NCI-H187 (cell line): ENCODE measurements at places on chromosomes 16 and 17.

GRCh38 chr17:6455321-6455705, 11.1 kb downstream of the PIMREG start:
- DNase-seq: no peak

DNA sequence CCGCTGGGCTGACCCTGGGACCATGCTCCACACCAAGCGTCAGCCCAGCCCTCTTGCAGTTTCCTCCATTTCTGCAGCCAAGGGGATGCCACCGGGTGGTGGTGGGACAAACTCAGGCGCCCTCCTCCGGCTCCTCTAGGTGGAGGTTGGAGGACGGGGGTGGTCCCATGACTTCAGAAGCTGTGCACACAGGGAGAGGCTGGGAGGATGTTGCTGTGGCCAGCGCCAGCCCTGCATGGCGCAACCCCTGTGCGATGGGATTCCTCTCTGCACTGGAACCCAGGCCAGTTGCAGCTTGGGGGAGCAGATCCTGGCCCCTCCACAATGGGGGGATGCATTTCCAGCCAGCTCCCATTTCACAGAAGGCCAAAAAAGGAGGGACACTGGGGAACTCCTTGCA, 246.5 kb downstream of the C16orf95 start:
- DNase-seq: no peak

DNA sequence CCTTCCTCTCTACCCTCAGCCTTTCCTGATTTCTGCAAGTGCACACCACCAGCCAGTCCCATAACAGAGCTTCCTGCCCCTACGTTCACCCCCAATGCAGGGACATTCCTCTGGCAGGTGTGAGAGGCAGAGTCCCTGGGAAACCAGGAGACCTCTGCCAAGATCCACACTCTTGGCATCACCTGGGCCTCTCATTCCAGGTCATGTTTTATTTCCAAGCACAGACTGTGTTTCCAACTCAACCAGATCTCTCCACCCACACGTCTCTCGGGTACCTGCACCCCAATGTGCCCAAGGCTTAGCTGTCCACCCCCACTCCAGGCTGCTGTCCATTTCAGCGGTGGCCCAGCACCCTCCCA, 21.0 kb upstream of the PHB1 start:
- DNase-seq: no peak

DNA sequence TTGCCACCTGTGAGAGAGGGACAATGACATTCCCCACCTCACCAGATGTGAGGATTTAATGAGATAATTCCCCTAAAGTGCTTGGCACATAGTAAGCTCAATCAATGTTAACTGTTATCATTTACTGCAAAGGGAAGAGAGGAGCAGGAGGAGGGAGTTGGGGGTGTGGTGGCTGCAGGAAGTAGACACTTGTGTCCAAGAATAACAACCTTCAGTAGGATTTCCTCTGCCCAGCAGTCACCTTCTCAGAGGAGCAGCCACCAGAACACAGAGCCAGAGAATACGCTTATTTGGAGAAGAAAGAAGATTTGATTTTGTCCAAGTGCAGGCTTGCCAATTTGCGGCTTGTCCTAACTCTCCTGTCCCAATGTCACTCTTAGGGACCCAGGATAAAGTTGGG, 10.2 kb downstream of the CBX4 start:
- no peak for DNase-seq

DNA sequence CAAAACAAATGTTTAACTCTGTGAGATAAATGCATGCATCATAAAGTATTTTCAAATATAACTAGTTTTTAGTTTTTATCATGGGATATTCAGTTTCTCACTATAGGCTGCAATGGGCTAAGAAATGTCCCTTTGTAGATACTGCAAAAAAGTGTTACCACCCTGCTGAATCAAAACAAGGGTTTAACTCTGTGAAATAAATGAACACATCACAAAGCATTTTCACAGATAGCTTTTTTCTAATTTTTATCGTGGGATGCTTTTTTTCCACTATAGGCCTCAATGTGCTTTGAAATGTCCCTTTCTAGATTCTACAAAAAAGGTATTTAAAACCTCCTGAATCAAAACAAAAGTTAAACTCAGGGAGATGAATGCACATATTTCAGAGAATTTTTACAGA, 541.1 kb downstream of the KCNJ18 start:
- no peak for DNase-seq

DNA sequence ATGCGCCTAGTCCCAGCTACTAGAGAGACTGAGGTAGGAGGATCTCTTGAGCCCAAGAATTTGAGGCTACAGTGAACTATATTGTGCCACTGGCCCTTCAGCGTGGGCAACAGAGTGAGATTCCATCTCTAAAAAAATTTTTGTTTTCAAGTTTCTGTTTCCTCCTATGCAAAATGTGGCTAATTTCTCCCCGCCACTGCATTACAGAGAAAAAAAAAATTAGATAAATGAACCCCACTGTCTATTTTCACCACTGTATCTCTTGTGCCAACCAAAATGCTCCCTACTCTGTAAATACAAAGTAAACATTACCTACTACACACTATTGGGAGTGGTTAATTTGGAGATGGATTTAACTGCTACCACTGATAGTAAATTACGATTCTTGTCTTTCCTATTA, 2.0 kb downstream of the MARF1 start:
- no peak for DNase-seq

GRCh38 chr17:29870836-29871465, 59.1 kb downstream of the SSH2 start:
- DNase-seq: no peak

DNA sequence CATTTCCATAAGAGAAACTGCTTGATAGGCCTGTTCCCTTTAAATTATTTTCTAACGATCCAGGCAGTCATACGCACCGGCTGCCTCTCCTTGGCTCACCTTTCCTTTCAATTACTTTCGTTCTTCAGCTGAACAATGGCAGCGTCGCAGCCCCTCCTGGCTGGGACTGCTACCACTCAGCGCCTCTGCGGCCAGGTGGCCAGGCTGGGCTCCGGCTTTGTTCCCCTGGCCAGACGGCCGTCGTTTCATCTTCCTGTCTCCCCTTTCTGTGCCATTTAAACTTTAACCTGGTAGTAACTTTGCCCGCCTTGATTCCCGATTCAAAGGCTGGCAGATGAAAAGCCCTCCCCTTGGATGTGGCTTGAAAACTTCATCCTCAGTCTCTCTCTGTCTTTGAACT, 79.0 kb downstream of the C16orf78 start:
- DNase-seq: no peak

DNA sequence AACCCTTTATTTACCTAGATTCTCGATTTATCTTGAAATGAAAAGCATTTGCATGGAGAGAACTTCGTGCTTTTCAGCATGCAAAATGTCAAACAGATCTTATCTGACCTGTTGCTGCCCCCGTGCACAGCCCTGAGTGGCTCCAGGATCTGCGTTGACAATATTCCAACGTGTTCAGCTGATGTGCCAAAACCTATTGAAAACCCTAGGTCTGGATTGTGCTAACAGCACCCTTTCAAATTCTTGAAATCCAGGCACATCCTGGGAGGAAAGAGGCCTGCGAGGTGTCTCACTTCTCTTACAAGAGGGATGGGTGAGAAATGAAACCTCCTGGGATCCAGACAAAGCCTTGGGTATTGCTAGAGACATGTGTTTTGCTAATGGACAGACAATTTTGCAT, 231.8 kb downstream of the MAP2K4 start:
- DNase-seq: no peak

DNA sequence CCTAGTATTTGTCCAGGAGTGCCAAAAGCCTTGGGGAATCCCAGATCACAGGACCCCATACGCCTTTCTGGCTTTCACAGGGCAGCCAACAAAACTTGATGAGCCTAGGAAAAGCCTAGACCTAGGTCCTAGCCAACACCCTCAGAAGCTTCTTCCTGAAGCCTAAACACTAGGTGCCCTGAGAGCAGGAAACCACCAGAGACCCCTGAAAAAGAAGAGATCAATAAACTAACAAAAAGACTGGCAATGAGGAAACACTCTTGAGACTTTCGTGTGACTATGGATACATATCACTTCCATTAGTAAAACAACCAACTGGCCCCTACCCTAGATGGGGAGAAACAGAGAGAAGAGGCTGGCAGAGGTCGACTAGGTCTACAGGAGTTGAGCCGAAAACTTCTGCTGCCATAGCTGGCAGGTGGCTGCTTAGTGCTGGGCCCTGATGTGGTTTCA, 1.2 kb downstream of the ORMDL3 start:
- no peak for DNase-seq

DNA sequence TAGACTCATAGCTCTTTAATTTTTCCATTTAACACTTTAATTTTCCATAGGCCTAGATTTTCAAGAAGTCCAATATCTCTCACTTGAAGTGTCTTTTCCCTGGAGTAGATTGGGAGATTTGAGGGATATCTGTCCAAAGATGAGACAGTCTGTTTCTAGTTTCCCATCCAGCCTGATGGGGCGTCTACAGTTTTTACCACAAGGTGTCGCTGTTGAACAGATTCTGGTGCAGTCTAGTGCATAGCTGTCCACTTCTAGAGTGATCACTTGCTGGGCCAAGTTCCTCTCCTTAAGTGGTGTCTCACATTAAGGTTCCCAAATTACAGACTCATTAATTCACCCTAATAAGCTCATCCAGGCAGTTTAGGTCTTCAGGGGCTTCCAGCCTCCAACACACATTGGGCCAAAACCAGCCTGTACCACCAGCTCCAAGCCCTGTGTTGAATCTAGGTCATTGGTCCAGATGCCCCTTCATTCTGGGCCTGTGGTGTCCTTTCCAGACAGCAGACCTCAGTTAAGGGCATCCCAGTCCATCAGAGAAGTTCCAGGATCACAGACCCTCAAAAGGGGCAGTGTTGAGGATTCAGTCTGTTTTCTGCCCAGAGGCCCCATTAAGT, 9.4 kb downstream of the SNX20 start:
- no peak for DNase-seq

GRCh38 chr17:47735536-47736011, 2.5 kb downstream of the TBX21 start:
- DNase-seq: no peak

- no peak for DNase-seq
Measured at GRCh38 chr17:63407741-63408330, 38.3 kb downstream of the CYB561 start.

DNA sequence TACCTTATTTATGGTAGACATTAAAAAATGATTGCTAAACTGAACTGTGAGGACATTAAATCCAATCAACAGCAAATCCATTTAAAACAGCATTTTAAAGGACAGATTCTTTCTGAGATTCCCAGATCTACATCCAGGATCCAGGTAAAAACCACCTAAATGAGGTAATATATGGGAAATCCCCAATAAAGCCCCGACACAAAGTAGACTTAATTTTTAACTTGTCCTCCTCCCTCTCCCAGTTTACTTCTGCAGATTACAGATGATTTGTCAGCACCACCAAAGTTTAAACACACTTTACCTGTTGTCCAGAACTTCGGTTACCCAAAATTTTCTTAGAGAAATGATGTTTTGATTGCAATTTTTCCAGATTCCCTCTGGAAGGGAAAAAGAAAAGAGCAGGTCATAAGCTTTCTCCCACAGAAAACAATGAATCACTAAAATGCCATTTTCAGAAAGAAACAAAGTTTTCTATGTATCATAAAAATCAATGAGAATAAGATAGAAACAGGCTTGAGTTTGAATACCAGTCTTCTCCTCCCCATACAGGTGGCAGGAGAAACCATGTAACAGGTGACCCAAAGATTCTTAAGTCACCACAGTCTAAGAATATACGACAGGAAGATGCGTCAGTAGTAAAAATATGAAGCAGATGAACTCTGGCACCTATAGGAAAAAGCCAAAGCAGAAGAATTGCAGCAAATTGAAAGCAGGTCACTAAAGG, 22.8 kb downstream of the GJC1 start:
- DNase-seq: no peak

DNA sequence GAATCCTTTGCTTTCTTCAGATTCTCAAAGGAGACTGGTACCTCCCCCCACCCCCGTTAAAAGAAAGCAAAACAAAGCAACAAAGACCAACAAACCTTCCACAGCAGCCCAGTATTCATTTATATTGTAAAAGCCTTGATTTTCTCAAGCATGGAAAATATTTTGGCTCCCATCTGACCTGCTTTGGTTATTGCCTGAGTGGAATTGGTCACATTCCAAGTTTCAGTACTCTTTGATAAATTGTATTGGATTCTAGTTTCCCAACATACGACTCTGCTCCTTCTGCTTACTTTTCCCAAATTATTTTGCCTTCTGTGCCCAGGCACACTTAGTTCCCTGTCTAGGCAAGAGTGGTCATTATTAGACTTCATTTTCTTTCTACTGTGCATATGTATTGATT, 1.3 kb downstream of the ABCC11 start:
- no peak for DNase-seq

DNA sequence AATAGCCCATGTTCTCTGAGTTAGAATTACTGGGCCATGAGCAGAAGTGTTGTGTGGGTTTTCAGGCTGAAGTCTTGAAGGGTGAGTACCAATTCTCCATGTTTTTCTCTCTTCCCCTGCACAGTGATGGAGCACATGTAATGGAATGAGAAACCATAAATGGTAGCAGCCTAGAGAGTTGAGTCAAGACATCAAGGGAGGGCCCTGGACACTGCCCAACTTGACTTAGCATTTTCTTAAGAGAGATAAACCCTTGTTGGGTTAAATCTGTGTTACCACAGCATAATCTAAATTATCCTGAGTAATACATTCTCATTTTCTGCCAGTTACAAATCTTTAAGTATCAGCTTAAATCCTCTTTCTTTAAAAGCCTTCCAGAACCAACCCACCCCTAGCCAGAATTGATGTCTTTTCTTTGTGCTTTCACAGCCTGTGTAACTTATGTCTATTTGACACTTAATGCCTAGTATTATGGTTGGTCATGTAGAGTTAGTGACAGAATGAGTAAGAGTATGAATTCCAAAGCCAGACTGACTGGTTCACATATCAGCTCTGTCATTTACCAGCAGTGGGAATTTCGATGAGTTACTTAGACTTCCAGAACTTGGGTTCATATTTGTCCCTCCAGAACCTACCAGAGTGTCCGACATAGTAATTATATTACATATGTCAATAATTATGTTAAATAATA, 27.0 kb upstream of the RGS9 start:
- no peak for DNase-seq

DNA sequence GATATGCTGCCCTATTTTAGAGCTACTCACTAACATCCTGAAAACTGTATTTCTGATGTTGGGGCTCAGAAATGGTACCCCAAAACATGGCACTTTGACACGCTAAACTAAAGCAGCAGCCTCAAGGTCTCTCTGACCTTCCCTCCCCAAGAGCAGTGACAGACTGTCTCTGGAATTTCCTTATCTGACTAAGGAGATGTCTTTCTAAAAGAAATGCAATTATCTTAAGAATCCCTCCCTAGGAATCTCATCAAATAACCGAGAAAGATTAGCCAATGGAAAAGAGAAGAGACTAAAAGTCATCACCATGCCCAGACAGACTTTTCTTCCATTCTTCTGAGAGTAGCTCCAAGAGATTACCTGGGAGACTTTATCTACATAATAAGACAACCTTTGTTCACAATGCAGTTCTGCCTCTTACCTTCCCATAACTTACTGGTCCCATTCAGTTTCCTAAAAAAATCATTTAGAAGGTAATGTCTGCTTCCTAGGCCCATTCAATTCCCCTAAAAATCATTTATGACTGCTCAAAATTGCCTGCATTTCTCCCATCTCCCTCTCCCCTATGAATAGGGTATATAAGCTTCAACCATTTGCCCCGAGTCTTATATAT, 123.9 kb downstream of the CPPED1 start:
- DNase-seq: no peak
